Pancreas (tissue), 10 donors: ENCODE measurements at places on chromosomes 5 and 9. TPM values are rescaled to one million over a fixed set of nuclear protein-coding genes. Genes with fewer than 3 reads are reported as not detected.
A peak's percentile ranks its signal among the peaks of the same experiment; 100 is the strongest.

- DNase-seq, result no peak
These were observed 197.7 kb downstream of the NTRK2 start for GRCh38 chr9:84867186-84867585.

DNA sequence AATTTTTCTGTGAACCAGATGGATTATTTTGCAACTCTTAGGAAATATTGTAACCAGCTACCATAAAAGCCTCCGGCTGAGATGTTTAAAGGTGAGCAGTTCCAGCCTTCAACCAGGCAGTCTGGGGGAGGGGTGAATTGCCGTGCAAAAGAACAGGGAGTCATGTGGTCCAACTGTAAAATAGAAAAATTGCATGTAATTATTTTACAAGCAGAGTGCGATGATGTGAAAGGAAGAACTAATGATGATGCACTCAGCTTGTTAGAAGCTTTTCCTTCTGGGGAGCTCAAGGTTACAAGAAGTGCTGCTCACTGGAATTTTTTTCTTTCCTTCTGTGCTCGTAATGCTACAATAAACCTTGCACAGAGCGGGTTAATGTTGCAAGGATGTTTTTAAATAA lies 188.7 kb upstream of the ITGA1 start:
- no peak for DNase-seq

- DNase-seq, result no peak
These were observed 126.4 kb downstream of the DOCK2 start for GRCh38 chr5:169763376-169764017.

GRCh38 chr5:148909040-148909439 lies 82.6 kb downstream of the ADRB2 start:
- DNase-seq, result no peak

GRCh38 chr9:137031904-137032640 lies at the start of gene FUT7:
FUT7 (minus strand) TSS chr9:137032088; CDS start chr9:137031991, 97 bp downstream.
- DNase-seq, result no peak

- no peak for DNase-seq
These were observed 8.0 kb downstream of the BRD3 start for GRCh38 chr9:134059661-134060395.

DNA sequence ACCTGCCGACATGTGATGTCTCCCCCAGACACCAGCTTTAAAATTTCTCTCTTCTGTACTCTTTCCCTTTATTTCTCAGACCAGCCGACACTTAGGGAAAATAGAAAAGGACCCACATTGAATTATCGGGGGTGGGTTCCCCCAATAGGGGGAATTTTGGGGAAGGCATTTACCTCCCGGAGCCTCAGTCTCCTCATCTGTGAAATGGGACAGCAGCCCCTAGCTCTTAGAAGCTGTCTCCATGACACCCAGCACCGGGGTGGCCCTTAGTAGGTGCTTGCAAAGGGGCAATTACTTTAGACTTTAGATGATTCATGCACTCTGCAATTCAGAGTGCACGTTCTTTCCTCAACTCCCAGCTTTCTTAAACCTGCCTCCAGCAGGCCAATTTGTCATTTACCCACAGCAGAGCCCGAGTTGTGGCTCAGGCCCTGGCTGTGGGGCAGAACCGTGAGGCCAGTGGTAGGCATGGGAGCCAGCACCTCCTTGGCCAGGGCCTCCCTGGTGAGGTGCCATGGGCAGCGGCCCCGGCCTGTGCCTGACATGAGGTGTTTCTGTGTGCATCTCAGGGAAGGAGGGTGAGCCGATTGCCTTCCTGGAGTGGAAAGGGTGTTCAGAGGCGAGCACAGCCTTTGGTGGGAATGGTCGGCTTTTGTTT lies 51.7 kb downstream of the SH3PXD2B start:
- DNase-seq, result no peak

- DNase-seq, result no peak
These were observed 27.6 kb downstream of the IL7R start for GRCh38 chr5:35884191-35884769.

GRCh38 chr9:22650946-22651345 lies 204.3 kb downstream of the DMRTA1 start:
- DNase-seq, result no peak

DNA sequence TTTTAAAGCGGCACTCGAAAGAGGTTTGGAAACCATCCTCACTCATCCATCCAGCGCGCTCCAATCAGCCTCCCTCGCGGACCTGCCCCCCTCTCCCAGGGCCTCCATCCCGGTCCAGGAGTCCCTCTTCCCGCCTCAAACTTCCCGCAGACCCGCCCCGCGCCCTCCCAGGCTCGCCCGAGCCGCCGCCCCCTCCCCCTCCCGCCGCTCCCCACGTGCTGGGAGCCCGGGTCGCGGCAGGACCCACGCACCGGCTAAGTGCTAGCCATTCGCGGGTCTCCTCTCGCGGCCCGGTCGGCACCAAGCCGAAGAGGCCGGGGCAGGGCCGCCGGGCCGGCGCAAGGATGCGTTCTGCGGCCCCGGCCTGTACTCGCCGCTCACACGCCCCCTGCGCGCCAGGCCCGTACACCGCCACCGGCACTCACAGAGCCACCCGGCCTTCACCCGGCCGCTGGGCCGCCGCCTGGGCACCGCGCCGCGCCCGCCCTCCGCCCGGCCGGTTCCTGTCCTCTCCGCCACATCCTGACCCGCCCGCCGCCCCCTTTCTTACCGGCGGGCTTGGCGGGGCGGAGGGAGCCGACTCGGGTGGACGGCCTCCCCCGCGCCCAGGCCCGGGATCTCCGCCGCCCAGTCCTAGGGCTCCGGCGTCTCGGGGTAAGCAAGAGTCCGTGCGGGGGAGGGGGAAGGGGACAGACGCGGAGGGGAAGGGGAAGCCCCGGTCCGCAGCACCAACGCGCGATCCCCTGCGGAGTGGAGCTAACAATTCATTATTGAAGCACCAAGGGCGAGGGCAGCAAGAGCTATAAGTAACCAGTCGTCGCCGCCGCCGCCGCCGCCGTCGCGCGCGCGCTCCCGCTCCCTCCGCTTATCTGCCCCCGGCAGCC lies 576 bp downstream of the CHD1 start:
- DNase-seq, result peak; percentile 46

- DNase-seq, result no peak
These were observed 55.4 kb downstream of the PTPN3 start for GRCh38 chr9:109442716-109443115.

- no peak for DNase-seq
These were observed 222.5 kb downstream of the NXNL2 start for GRCh38 chr9:88757406-88758010.

GRCh38 chr5:10702040-10702629 lies 58.9 kb downstream of the DAP start:
- peak; percentile 64 for DNase-seq

- DNase-seq, result no peak
These were observed 71.9 kb downstream of the ITGA1 start for GRCh38 chr5:52859628-52860027.

DNA sequence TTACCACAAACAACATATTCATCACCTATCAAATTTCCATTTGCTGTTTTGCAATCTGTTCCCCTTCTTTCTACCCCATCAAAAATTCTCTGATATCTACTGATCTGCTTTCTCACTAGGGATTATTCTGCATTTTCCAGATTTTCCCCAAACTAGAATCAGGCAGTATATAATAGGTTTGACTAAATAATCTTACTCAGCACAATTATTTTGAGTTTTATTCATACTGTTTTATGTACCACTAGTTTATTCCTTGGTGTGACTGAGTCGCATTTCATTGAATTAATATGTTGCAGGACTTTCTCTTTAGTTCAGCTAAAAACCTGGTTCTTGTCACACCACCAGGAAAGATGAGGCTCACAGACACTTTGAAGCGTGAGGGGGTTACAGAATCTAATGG lies 131.4 kb downstream of the CYLC2 start:
- DNase-seq, result no peak

DNA sequence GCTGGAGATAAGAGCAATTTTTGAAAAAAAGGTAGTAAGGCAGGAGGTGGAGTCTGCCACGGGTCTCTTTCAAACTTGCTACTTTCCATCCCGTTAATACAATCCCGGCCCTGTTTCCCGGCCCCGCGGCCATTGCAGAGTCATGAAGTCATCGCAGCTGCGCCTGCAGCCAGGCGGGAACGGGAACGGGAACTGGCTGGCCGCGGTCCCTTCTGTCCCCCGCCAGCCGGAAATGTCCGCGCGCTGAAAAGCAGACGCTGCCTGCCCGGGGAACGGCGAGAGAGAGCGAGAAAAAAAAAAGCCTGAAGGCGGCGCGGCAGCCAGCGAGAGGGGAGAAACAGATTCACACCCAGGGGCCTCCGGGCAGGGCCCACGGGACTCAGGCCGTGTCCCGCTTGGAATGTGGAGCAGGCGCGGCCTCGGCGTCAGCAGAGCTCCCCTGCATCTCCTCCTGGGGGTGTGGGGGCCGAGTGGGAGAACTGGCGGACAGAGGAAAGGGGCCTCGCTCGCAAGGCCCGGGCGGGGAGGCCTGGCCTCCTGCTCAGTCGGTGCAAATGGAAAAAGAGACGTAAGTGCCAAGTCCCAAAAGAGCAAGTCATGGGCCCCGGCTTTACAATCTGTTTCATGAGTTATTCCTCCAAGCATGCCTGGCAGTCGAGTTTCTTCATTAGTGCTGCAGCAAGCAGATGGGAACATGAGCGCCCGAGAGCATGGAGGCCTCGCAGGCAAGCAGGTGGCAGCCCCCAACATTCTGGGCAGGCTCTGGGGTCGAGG lies 201.2 kb upstream of the GAS1 start:
- DNase-seq, result peak; percentile 72

GRCh38 chr9:133509179-133510083 lies 15.3 kb downstream of the MYMK start:
- DNase-seq, result no peak

GRCh38 chr5:5398071-5398470 lies 24.4 kb upstream of the ICE1 start:
- DNase-seq, result no peak

- DNase-seq, result no peak
These were observed 182.2 kb downstream of the AOPEP start for GRCh38 chr9:94908583-94909249.

DNA sequence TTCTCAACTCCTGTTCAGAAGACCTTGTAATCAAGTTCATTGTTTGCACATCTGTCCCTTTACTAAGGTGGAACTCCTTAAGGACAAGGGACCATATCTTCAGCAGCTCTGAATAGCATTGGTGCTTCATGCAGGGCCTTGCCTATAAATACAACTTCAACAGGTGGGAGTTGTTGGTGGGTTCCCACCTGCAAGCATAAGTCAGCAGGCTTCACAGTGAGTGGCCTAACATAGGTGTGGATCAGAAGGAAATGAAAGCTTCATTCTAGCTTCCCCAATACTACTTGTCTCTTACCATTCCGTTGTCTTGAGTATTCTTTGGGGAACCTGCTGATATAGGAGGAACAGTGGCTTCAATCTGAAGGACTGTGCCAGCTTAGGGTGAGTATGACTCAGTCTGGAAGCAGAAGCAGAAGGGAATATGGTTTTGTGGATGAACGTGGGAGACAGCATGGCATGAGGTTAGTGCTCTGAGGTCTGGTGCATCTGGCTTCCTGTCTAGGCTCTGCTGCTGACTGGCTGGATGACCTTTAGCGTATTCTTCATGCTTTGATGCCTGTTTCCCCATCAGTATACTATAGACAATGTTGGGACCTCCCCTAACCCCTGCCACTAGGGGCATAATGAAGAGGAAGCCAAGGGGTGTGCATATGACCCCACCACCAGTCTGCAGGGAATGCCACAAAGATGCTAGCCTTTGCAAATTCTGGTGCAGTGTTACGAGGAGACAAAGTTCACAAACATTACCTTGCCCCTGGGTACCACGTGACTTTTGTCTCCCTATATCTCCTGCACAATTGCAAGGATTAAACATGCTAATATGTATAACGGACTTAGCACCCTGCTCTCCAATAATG lies 192.3 kb downstream of the PALM2AKAP2 start:
- no peak for DNase-seq

GRCh38 chr9:83322438-83322837 lies 215.8 kb downstream of the FRMD3 start:
- DNase-seq, result no peak

Gene FAXDC2
- 6.9 TPM for total RNA-seq

Gene TMEFF1
- total RNA-seq, result 0.32 TPM

Gene PKD2L2
- not detected for total RNA-seq
